ENCODE measurements at places on chromosomes 12 and 14.

DNA sequence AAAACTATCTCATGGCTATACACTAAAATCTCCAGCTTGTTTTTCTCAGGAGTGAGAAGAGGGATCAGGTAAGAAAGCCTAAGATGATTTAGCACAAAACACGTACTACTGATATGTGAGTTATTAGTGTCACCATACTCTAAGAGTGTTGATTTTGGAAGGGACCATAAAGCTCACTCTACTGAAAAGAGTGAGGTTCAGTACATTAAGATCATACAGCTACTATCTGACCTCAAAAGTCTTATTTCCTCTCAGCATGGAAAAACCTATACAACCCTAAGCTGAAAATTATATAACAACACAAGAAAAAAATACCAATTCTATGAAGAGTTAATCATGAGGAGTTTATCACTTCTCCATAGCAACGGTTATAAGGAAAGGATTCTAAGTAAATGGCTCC lies 19.5 kb downstream of the SNW1 start:
- DNase-seq, result no peak

DNA sequence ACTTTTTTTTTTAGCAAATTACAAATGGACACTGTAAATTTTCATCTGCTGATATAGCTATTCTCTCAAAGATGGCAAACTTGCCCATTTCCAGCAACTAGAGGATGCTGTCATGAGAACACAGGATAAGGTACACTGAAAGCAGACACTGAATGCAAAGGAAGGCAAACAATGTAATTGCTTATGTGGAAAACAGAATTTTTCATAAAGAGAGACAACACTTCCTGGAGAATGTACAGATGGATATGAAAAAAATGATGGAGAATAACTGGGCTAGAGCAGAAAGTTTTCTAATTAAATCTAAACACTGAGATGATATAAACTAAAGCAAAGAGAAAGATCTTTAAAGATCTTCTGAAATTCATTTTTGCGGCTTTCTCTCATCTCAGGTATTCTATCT lies 581 bp downstream of the CD69 start:
- no peak for DNase-seq

DNA sequence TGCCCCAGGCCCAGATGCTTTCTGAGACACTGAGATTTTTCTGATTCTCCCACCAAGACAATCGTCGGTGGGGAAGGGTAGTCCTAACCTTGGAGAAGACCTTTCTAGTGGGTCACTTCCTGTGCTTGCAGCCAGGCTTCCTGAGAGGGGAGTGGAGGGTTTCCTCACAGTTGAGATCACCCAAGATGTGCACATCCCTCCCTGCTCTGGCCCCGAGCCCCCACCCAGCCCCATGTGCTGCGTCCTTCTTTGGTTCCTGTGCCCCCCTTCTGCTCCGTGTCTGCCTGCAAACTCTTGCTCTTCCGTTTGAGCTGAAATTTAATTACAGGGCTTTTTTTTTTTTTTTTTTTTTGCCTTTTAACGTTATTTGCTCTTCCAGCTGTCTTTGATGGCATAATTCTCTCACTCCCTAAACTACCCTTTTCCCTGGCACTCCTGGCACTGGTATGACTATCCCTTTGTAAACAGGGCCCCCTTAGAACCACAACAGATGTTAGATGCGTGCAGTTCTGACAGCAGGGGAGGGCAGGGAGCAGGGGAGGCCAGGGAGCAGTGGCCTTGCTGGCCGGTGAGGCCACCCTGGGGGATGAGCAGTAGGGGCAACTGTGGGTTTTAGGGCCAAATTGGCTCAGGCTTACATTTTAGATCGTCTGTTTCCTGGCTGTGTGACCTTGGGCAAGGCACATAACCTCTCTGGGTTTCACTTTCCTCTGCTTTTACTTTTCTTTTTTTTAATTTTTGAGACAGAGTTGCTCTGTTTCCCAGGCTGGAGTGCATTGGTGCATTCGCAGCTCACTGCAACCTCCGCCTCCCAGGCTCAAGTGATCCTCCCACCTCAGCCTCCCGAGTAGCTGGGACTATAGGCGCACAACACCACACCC lies 144.5 kb downstream of the PHETA1 start:
- DNase-seq, result no peak

DNA sequence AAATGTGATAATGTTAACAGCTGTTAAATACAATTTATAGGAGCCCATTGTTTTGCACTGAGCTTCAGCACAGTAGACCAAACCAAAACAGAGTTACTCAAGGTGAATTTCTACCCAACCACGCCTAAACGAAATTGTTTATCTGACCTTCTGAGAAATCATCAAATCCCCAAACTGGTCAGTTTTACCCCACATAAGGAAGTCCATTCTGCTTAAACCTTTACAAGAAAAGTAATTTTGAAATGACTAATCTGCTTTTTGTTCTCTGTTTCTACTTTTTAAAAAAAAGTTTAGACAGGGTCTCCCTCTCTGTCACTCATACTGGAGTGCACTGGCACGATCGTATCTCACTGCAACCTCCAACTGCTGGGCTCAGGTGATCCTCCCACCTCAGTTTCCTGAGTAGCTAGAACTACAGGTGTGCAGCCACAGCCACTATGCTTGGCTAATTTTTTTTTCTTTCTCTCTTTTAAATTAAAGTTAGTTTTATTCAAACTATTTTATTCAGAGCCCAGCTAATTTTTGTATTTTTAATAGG lies 1.4 kb upstream of the RNF10 start:
- no peak for DNase-seq

Data from stimulated activated CD8-positive, alpha-beta memory T cell treated with anti-CD3 and anti-CD28 coated beads, Interleukin-7, amount 100 ng/mL, for 24 hours (primary cell).